ENCODE measurements at places on chromosomes 16 and 17.

- DNase-seq, result no peak
Observed at GRCh38 chr17:79385962-79386563, 224.8 kb downstream of the RBFOX3 start.

DNA sequence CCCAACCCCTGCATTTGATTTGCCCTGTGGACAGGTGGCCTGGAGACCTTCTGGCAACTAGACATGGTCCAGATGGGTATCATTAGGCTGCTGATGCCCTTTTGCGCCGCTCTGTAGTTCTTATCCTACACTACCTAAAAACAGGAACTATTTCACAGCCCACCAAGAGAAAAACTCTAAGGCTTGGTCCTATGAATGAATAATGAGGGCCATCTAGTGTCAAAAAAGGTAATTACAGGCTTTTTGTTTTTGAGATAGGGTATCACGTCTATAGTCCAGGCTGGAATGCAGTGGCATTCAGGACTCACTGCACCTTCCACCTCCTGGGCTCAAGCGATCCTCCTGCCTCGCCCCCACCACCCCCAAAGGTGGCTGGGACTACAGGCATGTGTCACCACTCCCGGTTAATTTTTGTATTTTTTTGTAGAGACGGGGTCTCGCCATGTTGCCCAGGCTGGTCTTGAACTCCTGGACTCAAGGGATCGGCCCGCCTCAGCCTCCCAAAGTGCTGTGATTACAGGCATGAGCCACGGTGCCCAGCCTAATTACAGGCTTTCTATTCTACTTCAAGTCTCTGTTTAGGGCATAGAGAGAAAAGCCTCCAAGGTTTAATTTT lies 20.9 kb downstream of the COIL start:
- peak; percentile 56 for DNase-seq

GRCh38 chr16:26051063-26051462 lies 359.3 kb downstream of the HS3ST4 start:
- DNase-seq, result no peak

DNA sequence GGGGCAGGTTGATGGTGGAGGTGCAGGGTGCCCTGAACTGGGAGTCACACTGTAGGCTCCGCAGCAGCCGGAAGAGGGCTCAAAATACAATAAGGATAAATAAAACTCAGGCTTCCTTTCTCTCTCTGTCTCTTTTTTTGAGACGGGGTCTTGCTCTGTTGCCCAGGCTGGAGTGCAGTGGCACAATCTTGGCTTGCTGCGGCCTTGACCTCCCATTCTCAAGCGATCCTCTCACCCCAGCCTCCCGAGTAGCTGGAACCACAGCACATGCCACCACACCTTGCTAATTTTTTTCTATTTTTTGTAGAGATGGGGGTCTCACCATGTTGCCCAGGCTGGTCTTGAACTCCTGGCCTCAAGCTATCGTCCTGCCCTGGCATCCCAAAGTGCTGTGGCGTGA lies 32.9 kb upstream of the NPTX1 start:
- DNase-seq, result no peak

DNA sequence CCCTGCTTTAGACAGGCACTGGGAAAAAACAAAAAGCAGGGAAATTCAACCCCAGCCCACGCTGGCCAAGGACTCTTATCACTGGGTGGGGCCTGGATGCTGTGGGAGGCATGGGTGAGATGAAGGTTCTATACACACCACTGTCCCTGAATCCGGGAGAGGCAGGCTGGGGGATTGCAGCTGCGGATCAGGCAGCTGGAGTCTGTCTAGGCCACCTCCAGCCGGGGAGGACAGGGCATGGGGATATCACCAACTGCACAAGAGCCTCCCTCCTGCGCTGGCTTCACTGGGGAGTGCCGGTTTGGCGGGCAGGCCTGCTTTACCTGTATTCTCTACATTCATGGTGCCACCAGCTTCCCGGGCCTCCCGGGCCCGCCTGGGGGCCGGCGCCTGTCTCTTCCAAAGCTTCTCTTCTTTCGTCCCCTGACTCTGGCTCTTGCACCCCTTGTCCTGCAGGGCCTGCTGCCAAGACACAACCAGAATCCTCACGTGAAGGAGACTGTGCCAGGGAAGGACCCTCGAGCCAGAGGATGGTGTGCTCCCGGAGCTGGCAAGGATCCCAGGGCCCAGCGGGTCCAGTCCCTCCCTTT lies 13.9 kb downstream of the KIFC3 start:
- no peak for DNase-seq

- DNase-seq, result no peak
Observed at GRCh38 chr17:49071106-49071505, 61.5 kb upstream of the B4GALNT2 start.

- no peak for DNase-seq
Observed at GRCh38 chr16:1374418-1375297, 22.9 kb downstream of the GNPTG start.

- no peak for DNase-seq
Observed at GRCh38 chr17:30503558-30503957, 26.4 kb downstream of the GOSR1 start.

GRCh38 chr16:23423496-23424049 lies 29.4 kb downstream of the COG7 start:
- peak; percentile 53 for DNase-seq

DNA sequence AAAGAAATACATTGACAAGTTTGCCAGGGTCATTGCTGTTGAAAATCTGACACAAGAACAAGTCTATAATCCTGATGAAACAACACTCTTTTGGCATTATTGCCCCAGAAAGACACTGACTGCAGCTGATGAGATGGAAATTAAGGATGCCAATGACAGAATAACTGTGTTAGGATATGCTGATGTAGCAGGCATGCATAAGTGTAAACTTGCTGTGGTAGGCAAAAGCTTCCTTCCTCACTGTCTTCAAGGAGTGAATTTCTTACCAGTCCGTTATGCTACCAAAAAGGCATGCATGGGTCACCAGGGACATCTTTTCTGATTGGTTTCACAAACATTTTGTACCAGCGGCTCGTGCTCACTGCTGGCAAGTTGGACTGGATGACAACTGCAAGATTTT lies 10.5 kb downstream of the GDPD1 start:
- no peak for DNase-seq

DNA sequence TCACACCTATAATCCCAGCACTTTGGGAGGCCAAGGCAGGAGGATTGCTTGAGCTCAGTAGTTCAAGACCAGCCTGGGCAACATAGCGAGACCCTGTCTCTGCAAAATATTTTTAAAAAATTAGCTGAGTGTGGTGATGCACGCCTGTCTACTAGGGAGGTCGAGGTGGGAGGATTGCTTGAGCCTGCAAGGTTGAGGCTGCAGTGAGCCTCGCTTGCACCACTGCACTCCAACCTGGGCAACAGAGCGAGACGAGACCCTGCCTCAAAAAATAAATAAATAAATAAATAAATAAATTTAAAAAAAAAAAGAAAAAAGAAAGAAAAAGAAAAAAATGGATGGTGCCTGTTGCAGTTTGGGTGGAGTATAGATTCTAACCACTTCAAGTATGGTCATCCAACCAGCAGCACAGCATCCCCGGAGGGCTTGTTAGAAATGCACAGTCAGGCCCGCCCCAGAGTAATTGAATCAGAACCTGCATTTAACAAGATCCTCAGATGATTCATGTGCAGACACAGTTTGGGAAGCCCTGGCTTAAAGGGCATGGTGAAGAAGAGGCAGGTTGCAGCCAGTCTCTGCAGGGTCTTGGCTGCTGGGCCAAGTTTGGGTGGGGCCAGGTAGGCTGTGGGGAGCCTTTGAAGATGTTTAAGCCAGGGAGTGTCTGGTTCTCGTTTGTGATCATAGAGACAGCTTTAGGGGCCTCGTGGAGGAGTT lies 40.8 kb downstream of the MRC2 start:
- no peak for DNase-seq

DNA sequence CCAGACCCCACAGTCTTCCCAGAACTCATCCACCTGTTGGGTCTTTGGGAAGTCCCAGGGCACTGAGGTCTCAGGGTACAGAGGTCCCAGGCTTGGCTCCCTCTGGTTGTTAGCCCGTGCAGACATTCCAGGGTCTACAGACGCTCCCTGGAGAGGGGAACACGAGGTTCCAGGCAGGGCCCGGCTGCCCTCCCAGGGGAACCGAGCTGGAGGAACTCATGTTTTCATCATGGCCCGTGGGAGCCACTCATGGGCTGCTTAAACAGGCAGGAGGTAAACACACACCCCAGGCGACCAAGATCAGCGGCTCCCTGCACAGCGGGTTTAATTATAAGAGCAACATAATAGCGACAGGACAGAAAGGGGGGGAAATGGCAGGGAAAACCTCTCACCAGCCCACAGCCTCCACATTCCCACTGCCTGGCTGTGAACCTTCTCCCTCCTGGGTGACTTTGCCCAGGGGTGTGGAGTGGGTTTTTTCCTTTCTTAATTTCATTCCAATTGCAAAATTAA lies 36.5 kb downstream of the TRARG1 start:
- DNase-seq, result no peak

DNA sequence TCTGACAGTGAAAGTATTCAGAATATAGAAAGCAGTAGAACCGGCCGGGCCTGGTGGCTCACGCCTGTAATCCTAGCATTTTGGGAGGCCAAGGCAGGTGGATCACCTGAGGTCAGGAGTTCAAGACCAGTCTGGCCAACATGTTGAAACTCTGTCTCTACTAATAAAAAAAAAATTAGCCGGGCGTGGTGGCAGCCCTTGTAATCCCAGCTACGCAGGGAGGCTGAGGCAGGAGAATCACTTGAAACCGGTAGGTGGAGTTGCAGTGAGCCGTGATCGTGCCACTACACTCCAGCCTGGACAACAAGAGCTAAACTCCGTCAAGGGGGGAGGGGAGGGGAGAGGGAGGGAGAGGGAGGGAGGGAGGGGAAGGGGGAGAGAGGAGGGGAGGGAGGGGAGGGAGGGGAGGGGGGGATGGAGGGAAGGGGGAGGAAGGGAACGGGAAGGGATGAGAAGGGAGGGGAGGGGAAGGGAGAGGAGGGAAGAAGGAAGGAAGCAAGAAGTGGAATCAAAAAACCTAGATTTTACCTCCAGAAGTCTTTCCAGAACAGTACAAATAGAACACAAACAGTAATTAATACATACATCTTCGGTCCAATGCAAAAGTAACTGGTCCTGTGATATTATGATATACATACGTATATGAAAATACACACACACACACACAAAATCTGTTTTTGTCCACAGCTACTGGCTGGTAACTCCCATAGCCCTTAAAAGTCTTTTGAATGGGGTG lies 10.9 kb upstream of the NT5C start:
- no peak for DNase-seq

DNA sequence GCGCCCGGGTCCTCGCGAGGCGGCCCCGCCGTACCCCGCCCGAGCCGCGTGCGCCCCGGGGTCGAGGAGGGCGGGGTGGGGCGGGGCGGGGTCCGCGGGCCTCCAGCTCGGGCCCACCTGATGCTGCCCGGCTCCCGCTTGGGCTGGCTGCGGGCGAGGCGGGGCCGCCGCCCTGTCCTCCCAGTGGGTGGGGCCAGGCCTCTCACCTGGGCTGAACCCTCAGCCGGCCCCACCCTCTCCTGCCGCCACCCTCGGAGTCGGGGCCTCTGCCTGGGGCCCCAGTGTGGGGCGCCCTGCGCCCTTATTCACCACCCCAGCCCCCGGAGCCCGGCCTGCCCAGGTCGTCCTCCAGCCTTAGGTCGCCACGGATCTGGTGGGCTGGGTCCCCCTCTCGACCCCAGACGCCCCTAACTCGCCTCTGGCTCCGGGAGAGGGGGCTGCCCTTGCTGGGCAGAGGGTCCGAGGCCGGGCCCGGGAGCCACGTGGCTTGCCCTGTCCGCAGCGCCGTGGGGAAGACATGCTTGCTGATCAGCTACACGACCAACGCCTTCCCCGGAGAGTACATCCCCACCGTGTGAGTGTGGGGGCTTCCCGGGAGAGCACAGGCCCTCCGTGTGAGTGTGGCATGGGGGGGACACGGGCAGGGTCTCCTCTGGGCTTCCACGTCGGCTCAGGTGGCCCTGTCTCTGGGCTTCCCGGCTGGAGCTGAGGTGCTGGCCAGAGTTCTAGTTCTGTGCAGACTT lies 578 bp downstream of the RAC3 start:
- DNase-seq, result peak; percentile 20

GRCh38 chr16:7689234-7689633 lies 356.6 kb downstream of the RBFOX1 start:
- DNase-seq, result no peak

DNA sequence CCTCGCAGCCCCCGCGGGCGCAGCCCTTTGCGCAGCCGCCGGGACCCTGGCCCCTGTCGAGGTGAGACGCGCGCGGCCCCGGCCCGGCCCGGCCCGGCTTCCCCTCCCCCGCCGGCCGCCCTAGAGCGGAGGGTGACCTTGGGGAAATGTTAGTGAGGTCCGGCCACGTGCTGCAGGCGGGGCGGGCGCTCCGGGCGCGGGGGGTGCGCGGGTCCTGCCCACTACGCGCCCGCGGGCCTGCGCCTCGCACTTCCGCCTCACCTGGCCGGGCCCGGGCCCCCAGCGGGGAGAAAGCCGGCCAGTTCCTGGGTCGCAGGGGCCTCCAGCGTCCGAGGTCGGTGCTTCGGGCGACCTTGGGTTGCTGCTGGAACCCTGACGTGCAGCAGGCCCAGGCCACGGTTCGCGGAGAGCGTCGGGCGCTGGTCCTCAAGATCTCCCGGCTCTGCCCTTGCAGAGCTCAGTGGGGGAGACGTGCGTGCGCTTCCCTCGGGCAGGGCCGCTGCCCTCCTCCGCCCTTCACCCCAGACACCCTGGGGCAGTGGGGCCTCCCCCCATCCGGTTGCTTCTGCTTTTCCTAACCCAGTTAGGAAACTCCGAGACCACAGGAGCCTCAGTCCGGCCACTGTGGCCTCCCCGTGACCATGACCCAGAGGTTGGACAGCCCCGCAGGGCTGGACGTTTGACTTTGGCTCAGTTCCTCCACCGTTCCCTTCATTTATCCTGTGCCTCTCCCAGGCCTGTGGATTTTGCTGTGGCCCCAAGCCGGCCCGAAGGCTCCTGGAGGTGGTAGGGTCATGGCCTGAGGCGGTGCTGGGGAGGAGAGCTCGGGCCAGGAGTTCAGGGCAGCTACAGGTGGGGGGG lies 791 bp downstream of the MCRIP2 start:
- DNase-seq, result no peak

- DNase-seq, result no peak
Observed at GRCh38 chr16:26220894-26221293, 529.1 kb downstream of the HS3ST4 start.

GRCh38 chr17:72183194-72183685 lies 62.4 kb downstream of the SOX9 start:
- DNase-seq, result no peak

GRCh38 chr17:79721993-79722671 lies 8.6 kb upstream of the ENPP7 start:
- peak; percentile 1 for DNase-seq

DNA sequence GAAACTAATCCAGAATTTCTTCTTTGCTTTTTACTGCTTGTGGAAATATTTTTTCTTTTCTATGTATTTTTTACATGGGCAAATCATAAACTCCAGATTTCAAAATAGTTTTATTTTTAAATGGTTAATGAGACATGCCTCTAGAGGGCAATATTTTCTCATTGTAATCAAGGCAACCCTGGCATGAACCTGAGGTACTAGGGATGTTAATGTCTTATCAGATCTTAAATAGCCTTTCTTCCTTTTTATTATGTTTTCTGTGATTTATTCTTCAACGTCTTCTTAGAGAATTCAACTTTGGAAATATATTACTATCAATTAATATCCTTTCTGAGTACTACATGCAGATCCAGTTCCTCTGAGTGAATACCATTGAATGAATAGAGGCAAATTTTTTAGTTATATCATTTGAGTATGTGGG lies 324.7 kb downstream of the BCAS3 start:
- peak; percentile 48 for DNase-seq

- DNase-seq, result no peak
Observed at GRCh38 chr17:76123191-76123499, 17.9 kb downstream of the FOXJ1 start.

Data from NCI-H1105 treated with DMSO at 0.1 percent for 48 hours (cell line).